ENCODE measurements at places on chromosomes 13 and 19.
A peak's percentile ranks its signal among the peaks of the same experiment; 100 is the strongest.

GRCh38 chr13:20704459-20705069 is 1.1 kb downstream of the IL17D start:
- DNase-seq, result no peak

- DNase-seq, result peak; percentile 37
These were observed 460.0 kb downstream of the FOXO1 start for GRCh38 chr13:40206241-40207000.

DNA sequence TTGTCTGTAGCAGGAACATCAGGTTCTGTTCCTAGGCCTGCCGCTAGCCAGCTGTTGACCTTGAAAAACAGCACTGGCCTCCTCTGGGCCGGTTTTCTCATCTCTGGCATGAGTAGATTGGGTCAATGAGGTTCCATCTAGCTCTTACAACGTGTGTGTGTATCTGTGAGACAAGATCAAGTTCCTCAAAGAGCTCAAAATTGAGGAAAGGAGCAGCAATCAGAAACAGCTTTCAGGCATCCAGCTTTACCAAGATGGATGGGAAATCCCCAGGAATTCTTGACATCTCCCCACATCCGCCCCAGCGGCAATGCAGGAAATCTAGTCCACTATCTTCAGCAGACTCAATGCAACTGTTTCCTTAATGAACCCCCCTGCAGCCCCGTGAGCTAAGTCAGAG is 4.9 kb downstream of the FLT1 start:
- DNase-seq, result no peak

GRCh38 chr13:113630804-113631203 is 27.2 kb downstream of the ATP4B start:
- no peak for DNase-seq

DNA sequence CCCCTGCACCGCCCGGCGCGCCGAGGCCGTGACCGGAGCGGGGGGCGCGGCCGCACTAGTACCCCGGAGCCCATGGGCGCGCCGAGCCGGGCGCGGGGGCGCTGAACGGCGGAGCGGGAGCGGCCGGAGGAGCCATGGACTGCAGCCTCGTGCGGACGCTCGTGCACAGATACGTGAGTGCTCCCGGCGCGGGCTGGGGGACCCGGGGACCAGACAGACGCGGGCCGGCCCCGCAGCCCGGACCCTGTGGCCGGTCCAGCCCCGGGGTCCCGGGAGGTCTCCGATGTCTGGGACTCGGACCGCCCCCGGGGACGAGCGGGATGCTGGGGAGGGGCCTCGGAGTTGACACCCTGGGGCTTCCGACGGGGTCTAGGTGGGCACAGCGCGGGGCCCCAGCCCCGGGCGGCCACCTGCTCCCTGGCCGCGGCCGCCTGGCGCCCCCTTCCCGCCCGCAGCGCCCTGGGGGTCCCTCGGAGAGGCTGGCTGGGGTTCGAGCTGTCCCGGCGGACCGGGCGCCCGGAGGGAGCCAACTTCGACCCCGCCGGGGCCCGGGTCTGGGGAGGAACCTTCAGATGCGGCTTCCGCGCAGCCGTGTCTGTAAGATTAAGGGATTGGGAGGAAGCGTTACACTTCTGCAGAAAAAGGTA is 568 bp downstream of the ATP11A start:
- DNase-seq, result no peak

GRCh38 chr19:2246801-2247361 is 2.2 kb upstream of the AMH start:
- DNase-seq, result no peak

- DNase-seq, result no peak
These were observed 14.8 kb downstream of the FSD1 start for GRCh38 chr19:4319067-4319718.

DNA sequence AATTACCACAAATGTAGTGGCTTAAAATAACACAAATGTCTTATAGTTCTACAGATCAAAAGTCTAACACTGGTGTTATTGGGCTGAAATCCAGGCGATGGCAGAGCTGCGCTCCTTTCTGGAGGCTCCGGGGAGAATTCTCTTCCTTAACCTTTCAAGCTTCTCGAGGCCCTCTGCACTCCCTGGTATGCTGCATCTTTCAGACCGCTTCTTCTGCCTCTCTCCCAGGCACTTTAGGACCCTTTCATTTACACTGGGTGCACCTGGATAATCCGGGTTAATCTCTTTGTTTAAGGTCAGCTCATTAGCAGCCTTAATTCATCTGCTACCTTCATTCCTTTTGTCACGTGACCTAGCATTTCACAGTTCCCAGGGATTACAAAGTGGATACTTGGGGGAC is 211.3 kb upstream of the RFC3 start:
- DNase-seq, result no peak

- DNase-seq, result no peak
These were observed 21.4 kb upstream of the TCF3 start for GRCh38 chr19:1673645-1674292.

GRCh38 chr19:38229585-38230073 is 5.6 kb upstream of the DPF1 start:
- DNase-seq, result peak; percentile 55

GRCh38 chr13:45678282-45678681 is 23.8 kb upstream of the CBY2 start:
- no peak for DNase-seq

GRCh38 chr19:56705939-56706338 is 34.4 kb upstream of the ZNF835 start:
- DNase-seq, result no peak

DNA sequence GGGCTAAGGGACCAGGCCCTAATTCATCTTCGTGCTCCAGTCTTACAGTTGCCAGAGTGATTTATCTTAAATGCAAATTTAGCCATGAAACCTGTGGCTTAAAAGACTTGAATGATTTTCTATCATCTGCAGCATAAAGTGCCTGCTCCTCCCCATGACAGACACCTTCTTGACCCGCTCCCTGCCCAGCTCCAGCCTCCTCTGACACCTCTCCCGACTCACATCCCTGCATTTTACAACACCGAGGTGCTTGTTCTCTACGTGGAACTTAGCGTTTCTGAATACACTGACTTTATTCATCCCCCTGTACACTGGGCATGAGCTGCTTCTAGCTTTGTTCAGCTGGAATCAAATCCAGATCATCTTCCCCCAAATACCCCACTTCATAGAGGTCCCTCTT is 128.7 kb upstream of the MYO16 start:
- no peak for DNase-seq

- no peak for DNase-seq
These were observed 20.3 kb downstream of the ZC3H4 start for GRCh38 chr19:47093254-47093653.

DNA sequence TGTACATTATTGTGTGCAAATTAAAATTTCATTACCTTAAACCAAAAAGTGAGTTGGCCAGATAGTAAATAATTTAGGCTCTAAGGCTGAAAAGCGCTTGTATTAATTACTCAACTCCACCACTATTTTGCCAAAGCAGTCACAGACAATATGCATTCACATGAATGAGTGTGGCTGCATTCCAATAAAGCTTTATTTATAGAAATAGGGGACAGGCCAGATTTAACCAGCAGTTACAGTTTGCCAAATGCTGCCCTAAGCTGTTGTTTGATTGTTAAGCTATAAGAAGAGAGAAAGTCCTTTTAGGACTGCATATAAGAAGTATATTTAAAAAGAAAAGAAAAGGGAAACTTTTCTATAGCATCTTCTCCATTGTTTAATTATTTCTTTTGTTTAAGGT is 342.6 kb downstream of the ITGBL1 start:
- DNase-seq, result no peak

GRCh38 chr13:84917252-84917878 is 881.9 kb downstream of the SLITRK6 start:
- DNase-seq, result no peak

DNA sequence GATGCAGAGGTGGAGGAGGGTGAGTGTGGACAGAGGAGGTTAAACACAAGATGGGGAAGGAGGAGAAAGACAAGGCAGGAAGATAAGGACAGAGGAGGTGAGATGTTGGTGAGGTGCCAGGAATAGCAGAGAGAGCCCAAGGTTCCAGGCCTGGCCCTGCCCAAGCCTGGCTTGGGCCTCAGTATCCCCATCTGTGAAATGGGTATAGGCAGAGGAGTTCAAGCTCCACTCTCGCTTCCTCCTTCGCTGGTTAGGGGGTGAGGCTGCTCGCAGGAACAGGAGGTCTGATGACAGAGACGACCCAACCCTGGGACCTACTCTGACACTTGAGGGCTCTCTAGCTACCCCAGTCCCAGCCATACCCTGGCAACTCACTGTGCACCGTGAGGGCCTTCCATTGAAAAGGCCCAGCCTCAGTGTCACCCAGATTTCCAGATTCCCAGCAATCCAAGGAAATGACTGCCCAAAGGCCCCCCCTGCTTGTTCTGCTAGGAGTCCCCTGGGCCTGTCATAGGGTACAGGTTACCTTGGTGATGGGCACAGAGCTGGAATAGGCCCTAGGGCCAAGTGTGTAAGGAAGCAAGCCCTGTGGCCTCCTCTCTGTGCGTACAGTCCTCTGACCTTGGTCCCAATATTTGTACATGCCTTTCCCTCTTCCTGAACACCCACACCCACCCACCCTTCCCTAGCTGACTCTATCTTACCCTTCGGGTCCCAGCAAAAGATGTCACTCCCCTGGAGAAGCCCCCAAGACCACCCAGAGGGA is 8.6 kb upstream of the ANGPTL8 start:
- DNase-seq, result no peak

GRCh38 chr13:46114613-46115012 is 9.8 kb upstream of the CPB2 start:
- no peak for DNase-seq

DNA sequence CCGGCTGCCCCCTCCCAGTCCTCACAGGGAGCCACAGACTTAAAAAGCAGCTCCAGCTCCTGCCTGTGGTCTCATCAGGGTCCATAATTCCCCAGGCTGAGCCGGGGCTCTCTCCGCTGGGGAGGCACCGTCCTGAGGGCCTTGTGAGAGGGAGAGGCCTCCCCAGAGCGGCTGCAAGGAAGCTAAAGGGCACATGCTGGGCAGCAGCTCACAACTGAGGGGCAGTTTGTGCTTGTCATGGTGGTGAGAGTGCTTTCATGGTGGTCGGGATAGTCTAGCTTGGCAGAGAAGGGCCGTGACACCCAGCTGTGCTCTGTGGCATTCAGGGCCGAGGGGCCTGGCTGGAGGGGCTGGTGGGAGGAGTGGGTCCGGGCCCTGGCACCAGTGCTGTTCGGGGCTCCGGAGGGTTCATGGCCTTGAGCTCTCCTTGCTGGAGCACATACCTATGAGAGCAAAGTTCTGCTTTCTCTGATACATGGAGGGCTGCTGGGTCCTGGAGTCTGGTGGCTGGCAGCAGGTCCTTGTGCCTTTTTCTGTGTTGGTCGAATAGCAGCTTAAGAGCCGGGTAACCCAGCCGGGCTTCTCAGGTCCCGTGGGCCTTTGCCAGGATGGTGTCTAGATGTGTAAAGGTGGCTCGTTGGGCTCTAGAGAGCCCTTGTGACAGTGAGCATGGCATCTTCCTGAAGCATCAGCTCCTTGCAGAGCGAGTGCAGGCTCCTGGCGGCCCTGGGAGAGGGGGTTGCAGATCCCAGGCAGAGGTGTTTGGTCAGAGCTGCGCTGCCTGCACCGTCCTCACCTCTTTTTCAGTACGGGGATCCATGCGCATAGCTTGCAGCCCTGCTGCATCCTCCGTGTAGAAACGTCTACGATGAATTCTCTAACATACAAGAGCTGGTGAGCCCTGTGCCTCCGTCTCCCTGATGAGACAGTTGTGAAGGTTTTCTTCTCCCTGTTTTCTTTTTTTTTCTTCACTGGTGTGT is 8.8 kb downstream of the UPF1 start:
- no peak for DNase-seq

GRCh38 chr13:62482351-62482750 is 1066.7 kb upstream of the PCDH20 start:
- no peak for DNase-seq

- DNase-seq, result no peak
These were observed 1077.7 kb upstream of the SLC10A2 start for GRCh38 chr13:104143760-104144416.

- DNase-seq, result no peak
These were observed 4.5 kb upstream of the DUS3L start for GRCh38 chr19:5795382-5795919.

DNA sequence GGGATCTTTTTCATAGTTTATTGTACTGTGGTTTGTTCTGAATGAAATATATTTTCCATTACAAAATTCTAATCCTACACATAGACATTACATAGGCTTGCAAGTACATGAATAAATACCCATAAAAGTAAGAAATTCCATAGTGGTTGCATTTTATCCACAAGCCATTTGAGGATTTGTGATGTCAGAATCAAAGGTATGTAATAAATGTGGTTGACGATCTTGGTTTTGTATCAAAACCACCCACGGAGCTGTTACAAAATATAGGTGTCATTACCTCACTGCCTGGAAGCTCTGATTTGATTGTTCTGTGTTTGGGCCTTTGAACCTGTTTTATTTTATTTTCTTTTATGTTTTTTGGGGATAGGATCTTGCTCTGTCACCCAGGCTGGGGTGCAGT is 125.1 kb downstream of the NALCN start:
- DNase-seq, result no peak

DNA sequence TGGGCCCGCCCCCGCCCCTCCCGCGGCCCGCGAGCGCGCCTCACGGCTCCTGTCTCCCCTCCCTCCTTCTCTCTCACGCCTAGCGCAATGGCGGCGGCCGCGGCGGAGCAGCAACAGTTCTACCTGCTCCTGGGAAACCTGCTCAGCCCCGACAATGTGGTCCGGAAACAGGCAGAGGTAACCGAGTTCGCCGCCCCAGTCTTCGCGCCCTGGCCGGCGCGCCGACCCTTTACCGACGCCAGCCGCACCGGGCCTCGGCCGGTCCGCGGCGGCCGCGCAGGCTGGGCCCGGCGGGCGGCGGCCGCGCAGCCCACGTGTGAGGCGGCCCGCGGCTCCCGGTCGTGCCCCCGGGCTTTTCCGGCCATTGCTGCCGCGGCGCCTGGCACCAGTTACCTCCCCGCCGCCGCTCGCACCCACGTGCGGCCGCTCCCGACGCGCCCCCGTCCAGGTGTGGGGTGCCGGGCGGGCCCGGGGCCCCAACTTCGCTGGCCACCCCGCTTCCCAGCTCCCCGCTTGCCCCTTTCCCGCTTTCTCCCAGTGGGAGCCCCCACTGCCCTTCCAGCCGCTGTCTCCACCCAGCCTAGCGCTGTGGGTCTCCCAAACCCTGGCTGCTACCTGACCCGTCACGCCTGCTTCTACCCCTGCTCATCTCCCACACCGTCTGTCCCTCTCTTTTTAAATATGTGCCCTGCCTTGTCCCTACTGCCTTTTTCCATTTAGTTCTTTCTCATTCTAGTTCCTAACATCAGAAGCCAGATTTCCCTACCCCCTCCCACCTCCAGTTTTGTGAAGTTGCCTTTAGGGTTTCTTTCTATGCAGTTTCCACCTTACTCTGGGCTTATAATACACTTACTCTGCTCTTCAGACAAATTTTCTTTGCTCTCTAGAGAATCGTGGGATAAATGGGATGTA is 23.4 kb downstream of the IPO5 start:
- DNase-seq, result no peak

- DNase-seq, result no peak
These were observed 3.5 kb upstream of the ZIC5 start for GRCh38 chr13:99974939-99975561.

GRCh38 chr19:42315024-42315423 is 1.9 kb downstream of the TMEM145 start:
- no peak for DNase-seq

- no peak for DNase-seq
These were observed 203.0 kb downstream of the POSTN start for GRCh38 chr13:37395544-37395943.

- DNase-seq, result no peak
These were observed 894.3 kb downstream of the EFNB2 start for GRCh38 chr13:105641121-105641520.
